Bronchial epithelial cell (primary cell): ENCODE measurements at places on chromosomes 12 and 14.
A peak's percentile ranks its signal among the peaks of the same experiment; 100 is the strongest.

DNA sequence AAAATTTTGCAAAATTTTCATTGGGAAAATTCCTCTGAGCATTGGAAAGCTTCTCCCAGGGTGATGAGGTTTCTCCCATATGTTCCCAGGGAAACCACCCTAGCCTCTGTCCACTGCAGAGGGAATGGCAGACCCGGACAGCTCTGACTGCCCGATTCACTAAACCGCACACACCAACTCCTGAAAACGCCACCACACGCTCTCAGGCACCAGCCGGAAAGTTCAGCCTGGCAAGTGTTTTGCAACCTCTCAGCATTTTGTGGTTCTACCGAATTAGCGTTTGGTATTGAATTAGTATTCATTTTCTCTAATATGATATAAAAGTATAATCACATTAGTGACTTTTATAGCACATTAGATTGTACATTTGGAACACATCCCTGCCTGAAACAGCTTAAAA lies 213.4 kb downstream of the PHETA1 start:
- DNase-seq, result no peak

DNA sequence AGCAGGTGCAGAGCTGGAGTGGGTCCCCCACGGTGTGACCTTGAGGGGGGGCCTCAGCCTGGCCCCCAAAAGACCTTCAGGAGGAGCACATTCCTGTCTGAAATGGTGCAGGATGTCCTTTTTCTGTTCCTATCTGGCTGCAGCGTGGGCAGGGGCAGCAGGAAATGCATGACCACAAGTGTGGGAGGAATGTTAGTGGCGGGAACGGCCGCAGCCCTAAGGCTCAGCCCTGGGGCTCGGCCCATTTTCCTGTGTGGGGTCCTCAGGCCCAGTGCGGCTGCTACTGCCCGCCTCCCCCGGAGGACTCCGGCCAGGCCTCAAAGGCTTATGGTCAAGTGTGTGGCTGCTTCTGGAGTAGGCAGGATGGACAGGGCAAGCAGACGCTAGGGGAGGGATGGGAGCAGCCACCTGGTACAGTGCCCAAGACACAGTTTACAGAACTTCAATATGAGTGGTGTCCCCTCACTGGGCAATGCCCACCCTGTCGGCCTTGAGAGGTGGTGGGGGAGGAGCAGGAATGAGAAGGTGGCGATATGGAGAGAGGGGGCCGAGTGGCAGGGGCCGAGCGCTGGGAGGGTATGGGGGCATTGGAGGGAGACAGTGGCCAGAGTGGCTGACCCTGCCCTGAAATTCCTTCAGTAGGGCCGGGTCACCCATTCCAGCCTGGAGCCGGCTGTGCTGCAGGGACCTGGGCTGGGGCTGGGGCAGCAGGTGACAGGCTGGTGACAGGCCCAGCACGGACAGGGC lies 137.4 kb downstream of the CALM1 start:
- DNase-seq, result no peak

DNA sequence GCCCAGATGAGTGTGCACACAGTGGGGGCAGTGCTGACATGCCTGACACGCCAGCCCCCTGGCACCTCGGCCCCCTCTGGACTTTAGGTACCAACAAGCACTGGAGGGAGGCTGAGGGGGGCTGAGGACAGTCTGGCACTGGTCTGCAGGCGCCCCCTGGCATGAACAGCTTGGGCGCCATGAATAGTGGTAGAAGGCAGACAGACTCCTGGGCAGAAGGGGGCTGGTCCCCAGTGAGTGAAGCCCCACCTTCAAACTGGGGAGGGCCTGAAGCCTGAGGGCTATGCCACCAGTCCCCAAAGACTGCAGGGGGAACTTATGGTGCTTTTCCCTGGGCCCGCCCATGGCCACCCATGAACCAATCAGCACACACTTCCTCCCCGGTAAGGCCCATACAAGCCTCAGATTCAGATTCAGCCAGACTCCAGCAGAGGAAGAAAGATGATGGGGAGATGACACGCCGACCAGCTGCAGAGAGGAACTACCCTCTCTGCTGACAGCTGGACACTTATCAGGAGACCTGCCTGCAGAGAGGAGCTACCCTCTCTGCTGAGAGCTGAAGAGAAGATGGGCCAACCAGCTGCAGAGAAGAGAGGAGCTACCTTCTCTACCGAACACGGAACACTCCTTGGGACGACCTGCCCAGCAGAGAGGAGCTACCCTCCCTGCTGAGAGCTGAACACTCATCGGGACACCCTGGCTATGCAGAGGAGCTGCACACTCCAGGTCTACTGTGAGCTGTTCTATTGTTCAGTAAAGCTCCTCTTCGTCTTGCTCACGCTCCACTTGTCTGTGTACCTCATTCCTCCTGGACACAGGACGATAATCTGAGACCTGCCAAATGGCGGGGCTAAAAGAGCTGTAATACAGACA lies 324.5 kb downstream of the PCNX1 start:
- no peak for DNase-seq

DNA sequence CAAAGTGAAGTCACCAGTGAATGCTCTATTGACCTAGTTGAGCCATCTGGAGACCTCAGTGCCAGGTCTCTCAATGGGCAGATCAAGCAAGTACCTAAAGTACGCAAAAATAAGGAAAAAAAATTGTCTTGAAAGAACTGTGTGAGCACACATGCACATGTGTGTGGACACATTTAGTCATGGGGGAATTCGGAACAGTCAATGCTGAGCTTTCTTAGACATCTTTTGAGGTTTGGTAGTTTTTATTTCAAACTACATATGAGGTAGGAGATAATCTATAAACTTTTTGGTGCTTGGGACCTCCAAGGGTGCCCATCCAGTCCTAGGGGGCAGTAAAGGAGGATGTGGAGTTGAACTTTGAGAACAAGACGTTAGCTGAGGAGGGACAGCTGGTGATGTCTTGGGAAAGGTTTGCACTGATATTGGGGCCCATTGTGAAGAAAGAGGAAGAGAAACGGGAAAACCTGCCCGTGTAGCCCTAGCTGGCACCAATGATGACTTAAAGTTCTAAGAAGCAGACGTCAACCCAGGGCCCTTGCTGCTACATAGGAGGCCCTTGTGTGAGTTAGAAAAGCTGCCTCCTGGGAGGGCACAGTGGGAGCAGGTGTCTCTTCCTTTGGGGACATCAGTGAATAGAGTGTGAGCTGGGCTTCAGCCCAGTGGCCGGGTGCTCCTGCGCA lies 124.4 kb downstream of the NT5DC3 start:
- DNase-seq, result no peak

DNA sequence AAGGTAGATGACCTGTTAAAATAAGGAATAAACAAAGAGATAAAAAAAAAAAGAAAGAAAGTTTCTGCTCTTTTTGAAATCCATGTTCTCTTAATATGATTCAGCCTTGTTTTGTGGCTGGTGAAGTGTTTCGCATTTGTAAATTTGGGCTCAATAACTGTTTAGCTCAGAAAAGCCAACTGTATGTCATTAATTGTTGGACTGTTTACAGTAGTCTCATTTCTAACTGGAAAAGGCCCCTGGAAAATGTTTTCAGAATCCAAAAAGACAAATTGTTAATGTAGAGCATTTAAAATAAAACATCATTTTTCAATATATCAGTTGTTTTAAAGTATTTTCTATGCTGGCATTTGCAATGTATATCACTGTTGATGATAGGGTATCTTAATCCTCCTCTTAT lies 47.4 kb upstream of the DYRK2 start:
- no peak for DNase-seq

- no peak for DNase-seq
Measured at GRCh38 chr12:91887957-91888356, 257.7 kb downstream of the BTG1 start.

GRCh38 chr12:29733060-29733459 lies 50.7 kb downstream of the TMTC1 start:
- DNase-seq, result peak; percentile 92

DNA sequence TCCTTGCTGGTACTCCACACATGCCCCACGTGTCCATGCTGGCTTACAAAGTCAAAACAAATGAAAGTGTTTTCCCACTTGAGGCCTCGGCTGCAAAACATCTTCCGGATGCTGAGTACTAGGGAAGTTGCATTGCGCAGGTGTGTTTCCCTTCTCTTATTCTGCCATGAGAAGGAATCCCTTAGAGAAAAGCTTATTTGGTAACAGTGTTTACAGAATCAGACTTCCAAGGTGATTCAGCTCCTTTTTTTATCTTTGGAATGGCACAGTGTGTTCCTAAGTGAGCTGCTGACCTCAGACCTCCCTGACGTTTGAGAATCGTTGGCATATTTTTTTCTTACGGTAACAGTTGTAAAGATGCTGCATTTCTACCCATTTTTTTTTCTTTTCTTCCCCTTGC lies 211.3 kb downstream of the ESR2 start:
- peak; percentile 83 for DNase-seq

DNA sequence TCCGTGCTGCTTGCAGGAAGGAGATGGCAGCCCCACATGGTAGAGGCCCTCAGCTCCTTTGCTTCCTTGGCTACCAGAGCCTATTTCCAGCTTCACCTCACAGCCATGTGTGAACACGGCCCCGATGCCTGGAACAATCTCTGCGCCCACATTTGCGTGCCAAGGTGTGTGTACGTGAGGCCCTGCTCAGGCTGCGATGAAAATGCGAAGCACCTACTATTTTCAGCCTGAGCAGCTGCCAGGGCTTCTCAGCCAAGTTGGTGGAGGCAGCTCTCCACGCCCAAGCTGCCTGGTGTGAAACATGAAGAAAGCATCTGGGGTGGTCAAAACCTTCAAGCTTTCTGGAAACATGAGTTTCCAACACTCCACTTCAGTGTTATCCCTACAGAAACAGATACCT lies 177.8 kb upstream of the EGLN3 start:
- no peak for DNase-seq

GRCh38 chr12:21613931-21614330 lies 9.3 kb upstream of the GYS2 start:
- DNase-seq, result peak; percentile 29

DNA sequence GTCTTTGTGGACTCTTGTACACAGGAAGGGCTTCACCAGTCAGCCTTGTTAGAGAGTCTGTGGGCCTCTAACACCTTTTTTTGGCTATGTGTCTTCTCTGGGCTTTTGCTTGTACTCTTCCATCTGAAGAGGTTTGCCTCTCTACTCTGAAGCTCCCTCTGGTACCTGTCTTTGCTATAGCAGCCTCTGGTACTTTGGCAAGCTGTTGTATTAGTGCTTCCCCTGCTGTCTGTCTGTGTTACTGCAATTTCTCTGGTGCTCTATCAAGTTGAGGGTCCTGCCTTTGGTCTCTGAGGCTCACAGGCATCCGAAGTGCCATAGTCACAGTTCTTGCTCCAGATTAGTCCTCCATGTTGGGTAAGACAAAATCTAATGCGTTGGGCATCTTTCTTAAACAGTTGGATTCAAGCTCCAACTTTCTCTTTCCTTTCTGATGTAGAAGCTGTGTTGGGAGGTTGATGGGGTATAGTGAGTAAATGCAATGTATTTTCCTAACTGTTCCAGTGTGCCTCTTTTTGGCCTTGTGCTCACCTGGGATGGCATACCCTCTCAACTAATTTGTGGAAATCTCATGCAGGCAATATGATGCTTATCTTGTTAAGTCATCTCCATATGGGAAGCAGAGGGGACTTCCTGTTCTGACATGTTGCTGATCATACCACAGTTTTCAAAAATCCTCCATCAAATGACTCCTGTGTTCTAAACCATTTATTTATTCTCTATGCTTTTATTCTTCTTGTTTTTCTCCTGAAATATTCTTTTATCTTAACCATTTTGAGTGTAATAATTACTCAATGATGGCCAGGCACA lies 88.8 kb downstream of the ATF7IP start:
- DNase-seq, result peak; percentile 53

- DNase-seq, result no peak
Measured at GRCh38 chr12:3990501-3991280, 117.5 kb upstream of the PARP11 start.

- no peak for DNase-seq
Measured at GRCh38 chr14:75196468-75196867, 20.1 kb upstream of the TMED10 start.

- DNase-seq, result no peak
Measured at GRCh38 chr12:1579651-1580435, 14.5 kb downstream of the FBXL14 start.

DNA sequence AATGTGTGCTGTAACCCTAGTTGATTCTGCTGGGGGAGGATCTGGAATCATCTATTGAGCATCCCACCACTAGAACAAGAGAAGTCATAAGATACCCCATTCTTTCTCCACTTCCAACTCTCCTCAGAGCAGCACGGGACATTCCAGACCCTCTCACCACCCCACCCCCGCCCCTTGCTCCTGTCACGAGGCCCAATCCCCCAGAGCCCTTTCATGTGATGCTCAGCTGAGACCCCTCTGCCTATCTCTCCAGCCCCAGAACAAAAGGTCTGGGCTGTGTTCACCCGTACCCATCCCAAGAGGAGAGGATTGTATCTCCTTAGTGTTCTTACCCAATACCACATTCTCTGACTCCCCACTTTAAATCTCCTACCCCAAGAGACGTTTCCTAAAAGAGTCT lies 602 bp downstream of the PMEL start:
- DNase-seq, result no peak

- DNase-seq, result no peak
Measured at GRCh38 chr14:96754845-96755184, 42.4 kb upstream of the VRK1 start.

- no peak for DNase-seq
Measured at GRCh38 chr14:31127690-31128089, 79.9 kb downstream of the HECTD1 start.

- peak; percentile 19 for DNase-seq
Measured at GRCh38 chr12:45216230-45216982, 511 bp downstream of the ANO6 start.

DNA sequence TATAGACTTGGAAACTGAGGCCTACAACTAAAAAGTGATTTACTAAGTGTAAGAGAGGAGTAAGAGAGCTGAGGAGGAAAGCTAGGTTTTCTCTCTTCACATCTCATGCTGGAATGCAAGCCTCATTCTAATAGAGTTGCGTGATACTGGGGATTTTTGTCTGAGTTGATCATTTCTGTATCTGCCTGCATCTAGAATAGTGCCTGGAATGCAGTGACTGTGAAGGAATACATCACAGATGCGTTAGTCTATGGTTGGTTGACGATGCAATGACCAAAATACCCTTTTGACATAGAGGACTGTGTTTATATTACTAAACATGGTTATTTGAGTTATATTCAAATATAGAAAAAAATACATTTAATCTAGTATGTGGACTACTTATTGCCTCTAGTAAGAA lies 9.2 kb upstream of the TMEM117 start:
- DNase-seq, result no peak

- DNase-seq, result peak; percentile 35
Measured at GRCh38 chr12:108855284-108856169, 1.9 kb downstream of the SSH1 start.

GRCh38 chr14:35446450-35446849 lies 41.9 kb upstream of the NFKBIA start:
- DNase-seq, result peak; percentile 15
